ENCODE measurements at places on chromosomes 6 and 20. TPM values are rescaled to one million over a fixed set of nuclear protein-coding genes. Genes with fewer than 3 reads are reported as not detected.

HEBP2 gene
- 97.1 TPM for polyA plus RNA-seq

GRCh38 chr20:53918949-53919361, 151.4 kb downstream of the BCAS1 start:
- no peak overlapping the region for H3K27ac ChIP-seq
- no peak for DNase-seq
- no peak overlapping the region for H3K4me3 ChIP-seq
- no peaks in the 10 kb centered on the region for H3K36me3 ChIP-seq
- no peaks in the 10 kb centered on the region for H3K27me3 ChIP-seq

DNA sequence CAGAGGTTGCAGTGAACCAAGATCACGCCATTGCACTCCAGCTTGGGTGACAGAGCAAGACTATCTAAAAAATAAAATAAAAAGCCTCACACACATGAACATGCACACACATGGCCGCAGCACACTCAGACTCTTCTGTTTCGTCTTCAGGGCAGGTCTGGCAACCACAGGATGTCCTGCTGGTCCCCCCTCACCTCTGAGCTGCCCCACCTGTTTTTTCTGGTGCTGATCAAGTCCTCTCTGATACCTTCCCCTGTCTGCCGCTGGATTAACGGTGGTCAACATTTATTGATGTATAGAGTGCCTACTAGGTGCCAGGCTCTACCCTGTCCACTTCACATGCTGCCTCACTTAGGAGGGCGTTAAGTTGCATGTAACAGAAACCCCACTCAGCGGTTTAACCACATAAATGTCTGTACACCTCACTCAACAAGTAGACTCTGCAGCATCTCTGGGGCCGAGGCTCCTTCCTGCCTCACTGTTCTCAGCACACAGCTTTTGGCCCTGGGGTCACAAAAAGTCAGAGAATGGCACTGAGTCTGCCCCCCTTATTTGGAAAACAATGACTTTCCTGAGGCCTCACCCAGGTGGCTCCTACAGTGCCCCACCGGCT, 4.5 kb upstream of the AP5S1 start:
- no peak overlapping the region for H3K27ac ChIP-seq
- H3K4me3 ChIP-seq = no peak overlapping the region
- H3K36me3 ChIP-seq = no peaks in the 10 kb centered on the region
- DNase-seq = no peak
- H3K27me3 ChIP-seq = no peaks in the 10 kb centered on the region

DNA sequence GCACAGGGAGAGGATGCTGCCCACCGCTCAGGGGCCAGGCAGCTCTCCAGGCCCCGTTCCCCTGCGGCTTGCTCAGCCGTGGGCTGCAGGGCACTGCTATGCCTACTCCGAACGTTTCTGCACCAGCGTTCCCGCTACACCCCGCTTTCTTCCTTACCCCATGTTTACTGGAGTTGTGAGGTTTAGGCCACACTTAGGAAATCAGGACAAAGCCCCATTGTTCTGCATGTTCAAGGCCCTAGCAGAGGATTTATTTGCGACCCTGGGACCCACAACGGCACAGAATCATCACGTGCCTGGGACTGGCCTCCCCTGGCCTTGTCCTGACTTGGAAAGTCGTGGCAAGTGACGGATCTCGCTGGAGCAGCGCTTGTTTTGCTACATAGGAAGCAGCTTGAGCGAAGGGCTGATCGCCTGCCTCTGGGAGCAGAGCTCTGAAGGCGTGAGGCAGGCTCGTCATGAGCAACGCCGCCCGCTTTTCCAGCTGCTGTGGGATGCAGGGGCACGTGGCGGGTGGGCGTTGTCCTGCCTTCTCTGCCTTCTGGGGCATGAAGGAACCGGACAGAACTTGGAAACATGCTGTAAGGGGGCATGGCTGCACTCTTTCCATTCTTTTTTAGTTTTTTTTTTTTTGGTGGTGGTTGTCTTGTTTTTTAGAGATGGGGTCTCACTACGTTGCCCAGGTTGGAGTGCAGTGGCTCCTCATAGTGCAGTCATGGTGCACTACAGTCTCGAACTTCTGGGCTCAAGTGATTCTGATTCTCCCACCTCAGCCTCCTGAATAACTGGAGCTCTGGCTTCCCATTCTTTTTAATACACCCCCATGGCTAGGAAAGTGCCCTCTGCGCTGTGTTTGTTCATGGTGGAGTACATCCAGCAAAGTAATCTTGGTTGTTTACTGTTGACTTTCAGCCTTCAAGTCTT, 14.6 kb upstream of the TMEM181 start:
- no peak for DNase-seq
- H3K36me3 ChIP-seq = no peaks in the 10 kb centered on the region
- no peaks in the 10 kb centered on the region for H3K27me3 ChIP-seq
- no peak overlapping the region for H3K4me3 ChIP-seq

TBX18 gene
- 1.2 TPM for polyA plus RNA-seq

DNA sequence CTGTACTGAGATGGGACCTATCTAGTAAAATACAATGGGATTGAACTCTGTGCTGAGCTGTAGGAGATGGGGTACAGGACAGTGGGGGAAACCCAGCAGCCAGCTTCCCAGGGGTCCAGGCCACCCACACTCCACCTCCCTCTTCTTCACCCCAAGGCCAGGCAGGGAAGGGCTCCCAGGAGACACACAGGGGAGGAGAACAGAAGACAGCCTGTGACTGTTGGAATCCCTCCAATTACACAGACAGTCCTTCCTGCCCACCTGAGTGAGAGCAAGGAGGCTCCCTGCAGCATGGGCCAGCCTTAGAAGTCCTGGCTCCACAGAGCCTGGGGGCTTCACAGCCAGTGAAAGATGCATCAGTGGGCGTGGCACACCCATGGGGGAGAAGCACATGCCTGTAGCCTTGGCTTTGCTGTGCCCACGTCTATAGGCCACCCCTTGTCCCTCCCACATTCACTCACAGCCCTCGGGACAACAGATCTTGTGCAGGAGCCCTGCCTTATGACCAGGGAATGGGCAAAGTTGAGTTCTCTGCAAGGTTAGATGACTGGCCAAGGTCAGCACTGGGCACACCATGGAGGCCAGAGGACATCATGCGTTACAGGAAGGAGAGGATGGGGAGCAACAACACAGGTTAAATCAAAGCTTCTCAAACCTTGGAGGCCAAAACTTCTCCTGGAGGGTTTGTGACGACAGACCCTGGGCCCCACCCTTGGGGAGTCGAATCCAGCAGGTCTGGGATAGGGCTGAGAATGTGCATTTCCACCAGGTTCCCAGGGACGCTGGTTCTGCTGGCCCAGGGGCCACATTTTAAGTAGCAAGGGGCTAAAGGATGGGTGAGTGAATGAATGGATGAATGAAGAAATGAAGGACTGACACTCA, 12.3 kb upstream of the CST7 start:
- no peak for DNase-seq
- H3K27ac ChIP-seq = no peak overlapping the region
- no peak overlapping the region for H3K4me3 ChIP-seq
- H3K36me3 ChIP-seq = no peaks in the 10 kb centered on the region

- no peaks in the 10 kb centered on the region for H3K4me1 ChIP-seq
- no peak overlapping the region for H3K4me3 ChIP-seq
- H3K36me3 ChIP-seq = no peaks in the 10 kb centered on the region
- H3K27me3 ChIP-seq = no peaks in the 10 kb centered on the region
- H3K27ac ChIP-seq = no peak overlapping the region
These were observed 520.7 kb downstream of the QKI start for GRCh38 chr6:163935158-163935762.

GPR6 gene
- polyA plus RNA-seq = not detected

Measured in cardiac muscle cell (in vitro differentiated cells and primary cell).